ENCODE measurements at places on chromosomes 7 and 10. TPM values are rescaled to one million over a fixed set of nuclear protein-coding genes. Genes with fewer than 3 reads are reported as not detected.

The CNTNAP2 gene
- 0.88 TPM for total RNA-seq

The TYSND1 gene
- 4.7 TPM for total RNA-seq

The SHH gene
- total RNA-seq = not detected

The CHAT gene
- total RNA-seq = not detected

The SFTPA1 gene
- 3.7 TPM for total RNA-seq

The ADAMTS14 gene
- 0.36 TPM for total RNA-seq

The SLC18A2 gene
- total RNA-seq = 0.15 TPM
